ENCODE measurements at places on chromosomes 4 and X.
A peak's percentile ranks its signal among the peaks of the same experiment; 100 is the strongest.

GRCh38 chr4:98793658-98794057, 135.2 kb upstream of the TSPAN5 start:
- no peak for DNase-seq

GRCh38 chr4:119165767-119166166, 30.1 kb downstream of the MYOZ2 start:
- DNase-seq = no peak

GRCh38 chr4:176641237-176641636, 151.5 kb downstream of the VEGFC start:
- DNase-seq = peak; percentile 7

DNA sequence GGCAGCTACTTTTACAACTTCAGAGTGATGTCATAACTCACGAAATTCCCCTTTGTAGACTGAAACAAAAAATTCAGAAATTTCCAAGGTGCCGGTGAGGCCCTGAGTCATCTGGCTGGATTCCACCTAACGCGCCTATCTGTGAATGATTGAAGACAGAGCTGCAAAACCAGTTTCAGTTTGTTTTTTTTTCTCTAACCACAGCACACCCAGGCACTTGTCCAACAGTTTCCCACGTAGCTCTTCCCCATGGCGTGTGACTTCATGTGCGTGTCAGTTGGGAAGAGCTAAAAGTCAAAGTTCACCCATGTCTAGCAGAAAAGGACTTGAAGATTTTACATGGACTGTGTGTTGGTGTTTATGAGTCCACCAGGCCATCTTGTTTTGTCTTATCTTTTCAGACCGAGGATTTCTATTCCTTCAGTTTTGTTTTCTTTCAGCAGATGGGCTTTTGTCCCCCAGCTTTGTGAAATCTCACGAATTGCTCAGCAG, 16.4 kb downstream of the TCEANC start:
- peak; percentile 78 for DNase-seq

- peak; percentile 51 for DNase-seq
These were observed 1.2 kb downstream of the CD38 start for GRCh38 chr4:15779306-15779705.

DNA sequence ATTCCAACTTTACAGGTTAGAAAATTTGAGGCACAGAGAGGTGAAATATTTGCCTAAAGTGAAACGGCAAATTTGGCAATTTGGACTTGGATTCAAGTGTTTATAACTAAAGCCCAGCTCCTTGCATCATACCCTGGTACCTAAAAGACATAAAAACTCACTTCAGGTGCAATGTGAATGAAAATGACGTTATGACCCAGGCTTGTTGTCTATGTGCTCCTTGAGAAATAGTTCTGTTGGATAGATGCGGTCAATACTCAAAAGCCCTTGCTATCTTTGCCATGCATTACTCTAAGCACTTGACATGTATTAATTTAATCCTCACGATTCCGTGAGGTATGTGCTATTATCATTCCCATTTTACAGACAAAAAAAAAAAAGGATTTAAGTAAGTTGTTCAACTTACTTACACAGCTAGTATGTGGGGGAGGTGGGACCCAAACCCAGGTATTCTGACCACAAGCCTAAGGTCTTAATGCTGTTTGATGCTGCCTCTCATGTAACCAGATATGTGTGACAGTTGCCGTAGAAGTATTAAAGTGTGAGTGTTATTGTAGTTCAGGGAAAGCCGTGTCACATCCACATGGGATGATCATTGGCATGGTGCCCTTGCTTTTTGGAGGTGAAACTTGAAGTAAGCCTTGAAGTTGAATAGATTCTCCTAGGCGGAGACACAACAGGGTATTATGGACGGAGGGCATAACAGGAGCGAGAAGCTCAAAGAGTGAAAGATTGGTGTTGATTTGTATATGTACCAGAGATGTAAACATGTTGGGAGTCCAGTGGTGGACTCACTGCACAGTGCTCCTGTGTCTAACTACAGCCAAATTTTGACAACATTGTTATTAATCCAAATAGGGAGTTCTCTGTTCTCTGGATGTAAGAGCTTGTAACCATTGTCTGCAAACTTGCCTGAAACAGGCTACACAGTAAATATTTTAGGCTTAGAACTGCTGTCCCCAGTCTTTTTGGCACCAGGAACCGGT, 3.1 kb downstream of the SCML1 start:
- no peak for DNase-seq

GRCh38 chr4:15852524-15852923, 74.4 kb downstream of the CD38 start:
- no peak for DNase-seq

DNA sequence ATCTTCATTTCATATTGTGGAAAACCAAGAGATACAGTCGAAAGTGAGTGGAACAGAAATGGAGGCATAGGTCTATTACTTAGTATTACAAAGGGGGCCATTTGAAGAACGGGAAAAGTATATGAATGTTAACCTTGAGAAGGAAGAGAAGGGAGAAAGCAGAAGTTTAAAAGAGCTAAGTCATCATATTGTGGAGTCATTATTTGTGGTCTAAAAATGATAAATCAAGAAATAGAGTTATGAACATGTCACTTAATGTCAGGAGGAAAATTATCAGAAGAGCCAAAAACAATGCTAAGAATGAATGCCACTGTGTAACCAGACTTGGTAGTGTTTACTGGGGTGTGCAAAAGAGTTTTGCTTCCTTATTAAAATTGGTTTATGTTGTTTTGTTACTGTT, 589.5 kb upstream of the LCORL start:
- no peak for DNase-seq

GRCh38 chrX:38847206-38847902, 46.1 kb downstream of the MID1IP1 start:
- no peak for DNase-seq

- DNase-seq = peak; percentile 16
These were observed 50.3 kb downstream of the HTRA3 start for GRCh38 chr4:8319731-8320385.

- no peak for DNase-seq
These were observed 79.8 kb downstream of the ADAMTS3 start for GRCh38 chr4:72489267-72489666.

- no peak for DNase-seq
These were observed 52.1 kb downstream of the NPY5R start for GRCh38 chr4:163395758-163396157.

DNA sequence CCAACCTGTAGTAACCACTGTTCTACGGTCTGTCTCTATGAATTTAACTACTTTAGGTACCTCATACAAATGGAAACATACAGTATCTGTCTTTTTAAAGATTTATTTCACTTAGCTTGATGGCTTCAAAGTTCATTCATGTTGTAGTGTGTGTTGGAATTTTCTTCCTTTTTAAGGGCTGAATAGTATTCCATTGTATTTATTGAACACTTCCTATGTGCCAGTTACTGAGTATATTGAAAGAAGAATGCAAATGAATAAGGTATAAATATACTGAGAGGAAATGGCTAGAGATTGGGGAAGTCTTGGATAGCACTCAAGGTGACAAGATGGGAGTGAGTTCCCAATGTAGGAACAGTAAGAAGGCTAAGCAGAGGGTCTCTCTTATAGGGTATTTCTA, 17.3 kb downstream of the TBC1D19 start:
- no peak for DNase-seq

DNA sequence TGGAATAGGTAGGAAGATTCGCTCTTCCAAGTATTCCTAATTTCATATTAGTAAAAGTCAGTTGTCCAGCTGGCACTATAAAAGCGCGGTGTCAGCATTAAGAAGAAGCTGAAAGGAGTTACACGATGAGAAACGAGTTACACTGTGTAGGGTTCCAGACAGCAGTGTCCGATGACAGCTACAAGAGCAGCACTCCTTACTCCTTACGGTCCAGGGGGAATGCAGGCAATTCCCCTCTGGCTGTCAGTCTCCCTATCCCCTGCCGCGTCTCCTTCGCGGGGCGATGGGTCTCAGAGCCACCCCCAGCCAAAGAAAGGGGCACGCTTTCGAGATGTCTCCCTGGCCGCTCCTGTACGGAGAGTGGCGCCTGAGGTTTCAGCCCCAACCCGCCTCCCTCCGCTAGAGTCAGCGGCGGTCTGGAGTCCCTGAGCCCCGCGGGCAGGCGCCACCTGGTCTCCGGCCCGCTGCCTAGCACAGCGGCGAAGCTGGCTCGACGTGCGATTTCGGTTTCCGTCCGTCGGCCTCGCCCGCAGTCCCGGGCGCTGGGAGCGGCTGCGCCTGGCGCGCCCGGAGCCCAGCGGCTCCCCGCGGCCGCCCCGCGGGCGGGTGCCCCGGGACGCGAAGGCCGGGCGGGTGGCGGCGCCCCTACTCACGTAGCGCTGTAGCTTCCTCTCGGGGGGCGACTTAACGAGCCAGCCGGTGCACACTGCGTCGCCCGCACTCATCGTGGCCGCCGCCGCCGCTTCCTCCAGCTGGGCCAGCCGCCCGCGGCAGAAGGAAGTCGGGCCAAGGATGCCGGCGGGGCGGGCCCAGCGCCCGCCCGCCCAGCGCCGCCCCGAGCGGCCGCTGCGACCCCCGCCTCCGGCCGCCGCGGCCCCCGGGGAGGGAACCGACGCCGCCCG, at the start of gene GAB3:
GAB3 (minus strand) TSS at position 777 of the 902 bp plus-strand sequence; CDS start at position 725, 52 bp downstream.
- no peak for DNase-seq

GRCh38 chrX:129510331-129510730, 13.0 kb downstream of the SMARCA1 start:
- DNase-seq = no peak

DNA sequence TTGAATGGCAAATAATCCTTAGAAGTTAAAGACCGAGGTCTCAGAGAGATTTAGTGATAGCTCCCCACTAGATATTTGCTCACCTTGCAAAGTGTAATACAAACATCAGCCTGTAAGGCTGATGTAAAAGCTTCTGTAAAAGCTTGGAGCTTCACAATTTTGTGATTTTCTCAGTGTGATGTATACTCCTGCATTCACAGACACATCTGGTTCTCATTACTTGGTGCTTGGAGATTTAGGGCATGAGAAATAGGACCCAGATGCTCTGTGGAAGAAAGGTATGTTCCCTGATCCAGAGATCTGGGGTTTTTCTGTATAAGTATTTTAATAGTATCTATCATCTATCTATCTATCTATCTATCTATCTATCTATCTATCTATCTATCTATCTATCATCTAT, 1664.3 kb downstream of the C4orf33 start:
- DNase-seq = no peak

- no peak for DNase-seq
These were observed 357.1 kb upstream of the KLHL4 start for GRCh38 chrX:87160435-87161010.

DNA sequence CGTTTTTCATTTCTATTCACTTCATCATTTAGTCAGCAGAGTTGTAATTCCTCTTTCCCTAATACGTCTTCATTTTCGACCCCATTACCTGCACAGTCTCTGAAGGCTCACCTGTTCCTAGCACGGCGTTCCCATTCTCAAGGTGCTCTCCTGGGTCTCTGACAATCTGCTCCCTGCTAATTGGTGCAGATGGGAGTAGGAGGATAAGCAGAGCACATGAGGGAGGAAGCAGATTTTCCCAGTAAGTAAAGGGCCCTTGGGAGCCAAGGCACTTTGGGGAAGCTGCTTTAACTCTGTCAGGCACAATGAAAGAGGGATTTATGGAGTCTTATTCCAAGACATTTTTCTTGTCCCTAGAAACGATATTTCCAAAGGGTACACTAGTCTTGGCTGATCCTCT, 466.4 kb downstream of the STIM2 start:
- DNase-seq = no peak

- peak; percentile 8 for DNase-seq
These were observed 3.7 kb downstream of the LIMCH1 start for GRCh38 chr4:41541687-41542094.

DNA sequence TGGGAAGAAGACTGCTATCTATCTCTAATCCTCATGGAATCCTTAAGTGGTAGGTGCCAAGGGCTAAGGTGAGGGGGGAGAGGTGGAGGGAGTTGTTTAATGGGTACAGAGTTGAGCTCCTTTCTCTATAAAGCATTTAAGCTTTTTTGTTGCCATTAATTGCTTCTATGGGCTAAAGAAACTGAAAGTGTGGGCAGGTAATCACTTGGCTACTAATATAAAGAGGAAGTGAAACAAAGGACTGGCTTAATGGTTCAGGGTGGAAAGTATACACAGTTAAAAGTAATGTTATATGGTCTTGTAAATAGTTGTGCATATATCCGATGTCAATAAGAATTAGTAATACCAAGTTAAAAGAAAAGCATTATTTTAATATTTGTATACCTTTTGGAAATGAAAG, 83.9 kb downstream of the POLA1 start:
- no peak for DNase-seq

DNA sequence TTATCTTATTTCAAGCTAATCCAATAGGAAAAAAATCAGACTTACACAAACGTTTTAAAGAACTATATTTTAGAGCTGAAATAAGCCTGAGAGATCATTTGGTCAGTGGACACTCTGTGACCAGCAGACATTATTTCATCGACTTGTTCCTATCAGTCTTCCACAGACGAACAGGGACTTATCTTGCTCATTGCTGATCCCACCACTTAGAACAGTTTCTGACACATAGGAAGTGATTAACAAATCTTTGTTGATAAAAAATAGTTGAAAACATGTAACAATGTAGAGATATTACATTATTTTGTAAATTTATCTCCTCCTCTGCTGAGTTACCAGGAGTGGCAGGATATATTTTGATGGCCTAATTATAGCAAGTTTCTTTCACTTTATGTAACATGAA, 65.8 kb downstream of the TAPT1 start:
- no peak for DNase-seq

DNA sequence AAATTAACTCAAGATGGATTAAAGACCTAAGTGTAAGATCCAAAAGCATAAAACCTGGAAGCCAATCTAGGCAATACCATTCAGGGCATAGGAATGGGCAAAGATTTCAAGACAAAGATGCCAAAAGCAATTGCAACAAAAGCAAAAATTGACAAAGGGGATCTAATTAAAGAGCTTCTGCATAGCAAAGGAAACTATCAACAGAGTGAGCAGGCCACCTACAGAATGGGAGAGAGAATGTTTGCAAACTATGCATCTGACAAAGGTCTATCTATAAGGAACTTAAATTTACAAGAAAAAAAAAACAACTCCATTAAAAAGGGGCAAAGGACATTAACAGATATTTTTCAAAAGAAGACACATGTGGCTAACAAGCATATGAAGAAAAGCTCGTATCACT, 171.9 kb downstream of the RAB28 start:
- no peak for DNase-seq

DNA sequence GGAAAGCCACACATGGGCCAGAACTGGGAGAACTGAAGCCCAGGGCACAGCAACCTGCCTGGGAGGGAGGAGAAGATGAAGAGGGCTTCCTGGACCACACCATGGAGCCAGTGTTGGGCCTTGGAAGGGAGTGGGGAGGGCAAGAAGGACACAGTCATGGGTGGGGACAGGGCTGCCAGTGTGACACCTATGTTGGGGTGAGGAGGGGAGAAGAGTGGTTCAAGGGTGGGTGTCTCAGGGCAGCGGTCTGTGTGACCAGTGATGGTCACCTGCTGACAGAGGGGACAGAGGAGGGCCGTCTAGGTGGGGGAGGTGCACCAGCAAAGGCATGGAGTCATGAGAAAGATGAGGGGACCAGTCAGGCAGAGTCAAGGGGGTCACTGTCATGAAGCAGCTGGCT, 13.8 kb downstream of the MAGED2 start:
- DNase-seq = no peak

DNA sequence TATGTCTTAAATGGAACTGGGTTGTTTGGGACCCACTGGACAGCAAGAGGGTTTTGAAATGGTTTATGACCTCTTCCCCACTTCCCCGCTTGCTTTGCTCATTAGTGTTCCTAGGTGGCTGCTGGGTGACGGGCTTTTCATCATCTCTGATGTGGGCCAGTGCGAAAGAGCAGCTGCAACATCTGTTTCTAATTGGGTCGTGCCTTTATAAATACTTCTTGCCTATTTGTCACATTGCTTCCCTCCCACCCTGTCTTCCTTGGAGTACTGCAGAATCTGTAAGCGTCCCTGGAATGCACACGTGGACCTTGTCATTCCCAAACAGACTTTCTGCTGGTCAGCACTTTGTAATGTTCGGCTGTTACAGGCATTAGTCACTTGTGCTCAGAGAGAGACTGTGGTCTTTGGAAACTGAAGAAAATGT, 35.2 kb downstream of the SEPTIN11 start:
- DNase-seq = peak; percentile 90
